Stimulated activated CD8-positive, alpha-beta memory T cell treated with anti-CD3 and anti-CD28 coated beads, Interleukin-7, amount 100 ng/mL, for 1 hour (primary cell): ENCODE measurements at places on chromosomes 4 and X.

DNA sequence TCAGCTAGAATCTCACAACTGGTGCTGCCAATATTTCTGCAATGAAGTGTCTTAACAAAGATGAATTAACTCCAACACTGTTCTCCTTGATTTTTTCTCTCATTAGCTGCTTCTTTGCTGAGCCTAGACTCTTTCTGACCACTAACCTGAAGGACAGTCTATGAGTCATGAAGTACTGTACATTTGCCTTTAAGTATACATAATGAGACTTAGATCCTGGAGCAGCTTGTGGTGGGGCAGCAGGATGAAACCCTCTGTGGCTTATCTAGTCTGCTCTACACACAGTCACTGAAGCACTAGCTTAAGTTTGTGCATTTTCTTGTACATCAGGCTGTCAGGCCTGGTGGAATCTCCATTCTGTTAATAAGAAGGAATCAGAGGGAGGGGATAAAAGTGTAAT lies 307.4 kb upstream of the SMIM31 start:
- DNase-seq = no peak

- DNase-seq = no peak
These were observed 16.1 kb upstream of the ATP8A1 start for GRCh38 chr4:42673082-42673425.

- no peak for DNase-seq
These were observed 33.1 kb downstream of the KDM6A start for GRCh38 chrX:44906041-44906440.

- no peak for DNase-seq
These were observed 82.6 kb downstream of the SORBS2 start for GRCh38 chr4:185729391-185729804.

- DNase-seq = no peak
These were observed 263.5 kb upstream of the DKK2 start for GRCh38 chr4:107299646-107300045.

- no peak for DNase-seq
These were observed 42.4 kb downstream of the CD99L2 start for GRCh38 chrX:150856101-150856500.

DNA sequence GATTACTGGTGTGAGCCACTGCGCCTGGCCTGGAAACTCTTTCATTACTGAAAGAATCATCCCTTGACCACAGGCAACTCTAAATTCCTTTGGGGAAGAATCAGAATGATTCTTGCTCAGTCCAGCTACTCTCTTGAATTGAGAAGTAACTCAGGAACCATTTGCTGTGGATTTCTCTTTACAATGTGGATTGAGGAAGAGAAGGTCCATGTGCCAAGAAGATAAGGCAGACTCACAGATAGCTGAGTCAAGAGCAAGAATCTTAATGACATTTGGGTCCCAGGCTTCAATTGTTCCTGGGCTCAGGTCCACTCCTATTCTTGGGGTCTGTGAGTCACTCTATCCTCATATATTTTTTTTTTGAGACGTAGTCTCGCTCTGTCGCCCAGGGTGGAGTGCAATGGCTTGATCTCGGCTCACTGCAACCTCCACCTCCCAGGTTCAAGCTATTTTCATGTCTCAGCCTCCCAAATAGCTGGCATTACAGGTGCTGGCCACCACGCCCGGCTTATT lies 6.2 kb upstream of the MGARP start:
- no peak for DNase-seq

- DNase-seq = no peak
These were observed 1.0 kb upstream of the SNCA start for GRCh38 chr4:89837993-89838390.

DNA sequence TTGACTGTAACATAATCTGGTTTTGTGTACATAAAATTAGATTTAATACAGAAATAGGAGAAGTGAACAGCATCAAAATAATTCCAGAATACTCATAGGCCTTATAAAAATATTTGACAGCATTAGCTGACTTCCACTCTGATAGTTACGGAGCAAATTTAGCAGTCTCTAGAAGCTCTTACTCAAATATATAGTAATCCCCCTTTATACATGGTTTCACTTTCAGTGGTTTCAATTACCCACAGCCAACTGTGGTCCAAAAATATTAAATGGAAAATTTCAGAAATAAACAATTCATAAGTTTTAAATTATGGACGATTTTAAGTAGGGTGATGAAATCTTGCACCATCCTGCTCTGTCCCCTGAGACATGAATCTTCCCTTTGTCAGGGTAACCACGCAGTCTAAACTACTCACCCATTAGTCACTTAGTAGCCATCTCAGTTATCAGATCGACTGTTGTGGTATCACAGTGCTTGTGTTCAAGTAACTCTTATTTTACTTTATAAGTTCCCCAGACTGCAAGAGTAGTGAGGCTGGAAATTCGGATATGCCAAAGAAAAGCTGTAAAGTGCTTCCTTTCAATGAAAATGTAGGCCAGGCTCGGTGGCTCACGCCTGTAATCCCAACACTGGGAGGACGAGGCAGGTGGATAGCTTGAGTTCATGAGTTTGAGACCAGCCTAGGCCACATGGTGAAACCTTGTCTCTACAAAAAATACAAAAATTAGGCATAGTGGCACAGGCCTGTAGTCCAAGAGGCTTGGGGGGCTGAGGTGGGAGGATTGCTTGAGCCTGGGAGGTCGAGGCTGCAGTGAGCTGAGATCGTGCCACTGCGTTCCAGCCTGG lies 17.2 kb upstream of the RTL9 start:
- DNase-seq = no peak

DNA sequence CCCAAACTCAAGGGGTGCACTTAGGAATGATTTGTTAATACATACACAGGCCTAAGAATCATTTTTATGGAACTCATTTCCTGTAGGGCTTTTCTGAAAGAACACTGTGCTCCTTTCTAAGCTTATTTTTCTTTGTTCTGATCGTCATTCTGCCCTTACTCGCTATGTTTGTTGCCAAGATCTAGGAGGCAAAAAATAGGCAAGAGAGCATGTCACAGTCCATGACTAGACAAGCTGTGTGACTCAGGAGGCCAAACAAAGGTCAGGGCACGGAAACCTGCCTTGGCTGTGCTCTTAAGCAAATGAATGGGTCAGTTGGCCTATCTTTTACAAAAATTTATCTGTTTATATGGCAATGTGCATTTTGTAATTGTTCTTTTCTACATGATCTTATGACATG lies 42.5 kb upstream of the C1GALT1C1 start:
- no peak for DNase-seq

- DNase-seq = no peak
These were observed 190.8 kb upstream of the NUDT6 start for GRCh38 chr4:123113155-123113554.

DNA sequence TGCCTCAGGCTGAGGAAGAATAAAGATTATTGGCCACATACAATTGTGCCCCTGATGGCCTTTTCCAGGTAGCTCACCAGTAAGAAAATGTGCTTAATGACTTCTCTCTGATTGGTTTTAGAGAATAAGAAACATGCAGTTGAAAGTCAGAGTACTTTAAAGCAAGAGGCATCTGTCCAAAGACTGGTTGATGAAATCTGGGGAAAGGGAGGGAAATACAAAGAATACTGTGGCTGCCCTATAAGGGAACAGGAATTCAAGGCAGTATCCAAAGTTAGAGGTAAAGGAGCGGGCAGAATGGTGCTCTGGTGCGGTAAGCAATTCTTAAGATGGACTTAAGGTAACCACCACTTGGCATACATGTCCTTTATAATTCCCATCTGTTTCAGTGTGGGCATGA lies 11.4 kb downstream of the PBDC1 start:
- no peak for DNase-seq

DNA sequence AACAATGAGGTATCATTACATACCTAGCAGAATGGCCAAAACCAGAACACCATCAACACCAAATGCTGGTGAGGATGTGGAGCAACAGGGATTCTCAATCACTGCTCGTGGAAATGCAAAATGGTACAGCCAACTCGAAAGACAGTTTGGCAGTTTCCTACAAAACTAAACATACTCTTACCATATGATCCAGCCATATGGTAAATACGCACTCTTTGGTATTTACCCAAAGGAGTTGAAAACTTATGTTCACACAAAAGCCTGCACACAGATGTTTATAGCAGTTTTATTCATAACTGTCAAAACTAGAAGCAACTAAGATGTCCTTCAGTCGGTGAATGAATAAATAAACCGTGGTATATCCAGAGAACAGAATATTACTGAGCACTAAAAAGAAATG lies 7.8 kb downstream of the CASP3 start:
- DNase-seq = no peak

DNA sequence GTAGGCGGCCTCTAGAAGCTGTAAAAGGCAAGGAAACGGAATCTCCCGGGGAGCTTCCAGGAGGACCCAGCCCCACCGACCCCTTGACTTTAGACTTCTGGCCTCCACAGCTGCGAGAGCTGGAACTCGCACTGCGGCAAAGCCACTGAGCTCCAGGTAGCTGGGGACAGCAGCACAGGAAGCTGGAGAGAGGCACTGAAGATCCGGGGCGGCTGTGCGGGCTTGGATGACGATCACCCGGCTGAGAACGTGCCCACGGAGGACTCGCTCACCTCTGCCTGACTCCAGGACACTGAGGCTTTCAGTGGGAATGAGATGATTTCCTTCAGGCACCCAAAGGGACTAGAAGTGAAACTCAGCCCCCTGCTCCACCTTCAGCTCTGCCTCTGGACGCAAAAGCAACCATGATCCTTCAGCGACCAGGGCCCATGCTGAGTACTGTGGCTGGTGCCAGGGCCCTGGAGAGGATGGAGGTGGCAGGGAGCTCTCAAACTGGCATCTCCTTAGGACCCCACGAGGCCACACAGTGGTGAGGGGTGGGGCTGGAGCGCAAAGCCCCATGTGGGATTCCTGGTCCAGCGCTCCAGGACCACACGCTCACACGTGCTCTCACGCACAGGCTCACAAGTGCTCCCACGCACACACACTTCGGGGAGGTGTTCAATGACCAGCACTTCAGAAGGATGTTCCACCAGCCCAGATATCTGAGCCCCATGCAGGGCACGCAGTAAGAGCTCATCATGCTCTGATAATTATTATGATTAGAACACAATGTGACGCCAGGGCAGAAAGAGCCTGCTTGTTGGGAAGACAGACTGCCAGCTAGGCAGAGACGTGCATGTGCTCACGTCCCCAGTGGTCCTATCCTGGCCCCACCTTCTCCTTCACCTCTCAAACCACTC lies 47.2 kb downstream of the ADRA2C start:
- DNase-seq = no peak

DNA sequence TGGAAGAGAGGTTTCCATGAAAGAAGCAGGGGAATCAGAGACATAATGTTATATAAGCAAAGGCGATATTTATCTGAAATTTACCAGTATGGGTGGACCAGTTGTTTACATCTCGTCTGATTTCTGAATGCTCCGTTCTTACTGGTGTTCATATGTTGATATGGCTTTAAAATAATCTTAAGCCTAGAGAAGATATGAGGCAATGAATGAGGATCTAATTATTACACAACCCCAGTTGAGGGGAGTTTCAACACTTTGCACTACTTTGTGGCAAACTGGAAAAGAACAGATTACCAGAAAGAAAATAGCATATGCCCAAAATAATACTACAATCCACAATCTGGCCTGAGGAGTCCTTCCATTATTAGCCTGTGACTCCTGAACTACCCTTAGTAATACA lies 263.3 kb upstream of the MAGEB2 start:
- DNase-seq = no peak

DNA sequence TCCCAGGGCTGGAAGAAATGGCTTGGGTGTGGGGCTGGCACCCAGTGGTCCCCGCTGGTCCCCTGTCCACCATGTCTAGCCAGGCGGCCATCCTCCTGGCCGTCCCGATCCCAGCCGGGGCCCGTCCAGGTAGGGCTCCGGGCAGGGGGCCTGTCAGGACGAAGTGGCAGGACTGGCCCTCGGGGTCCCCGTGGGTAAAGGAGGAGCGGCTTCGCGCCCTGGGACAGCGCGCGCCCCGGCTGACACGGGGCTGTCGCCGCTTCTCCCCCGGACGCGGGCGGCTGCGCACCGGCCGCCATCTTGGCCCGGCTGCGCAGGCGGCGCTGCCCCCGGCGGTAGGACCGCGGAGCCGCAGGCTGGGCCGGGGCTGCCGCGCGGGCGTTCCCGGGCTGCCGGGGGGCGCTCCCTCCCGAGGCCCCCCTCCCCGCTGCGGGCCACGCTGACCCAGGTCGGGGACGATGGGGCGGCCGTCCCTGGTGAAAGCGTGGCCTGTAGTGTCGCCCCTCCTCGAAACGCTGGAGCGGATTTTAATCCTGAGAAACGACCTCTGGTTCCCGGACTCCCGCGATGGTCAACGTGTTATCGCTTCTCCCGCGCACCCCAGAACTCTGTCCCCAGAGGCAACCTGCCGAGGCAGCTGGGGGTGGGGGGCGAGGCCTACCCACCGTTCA lies 60.4 kb upstream of the BCOR start:
- DNase-seq = no peak

GRCh38 chr4:57187246-57187645 lies 77.1 kb upstream of the IGFBP7 start:
- no peak for DNase-seq

DNA sequence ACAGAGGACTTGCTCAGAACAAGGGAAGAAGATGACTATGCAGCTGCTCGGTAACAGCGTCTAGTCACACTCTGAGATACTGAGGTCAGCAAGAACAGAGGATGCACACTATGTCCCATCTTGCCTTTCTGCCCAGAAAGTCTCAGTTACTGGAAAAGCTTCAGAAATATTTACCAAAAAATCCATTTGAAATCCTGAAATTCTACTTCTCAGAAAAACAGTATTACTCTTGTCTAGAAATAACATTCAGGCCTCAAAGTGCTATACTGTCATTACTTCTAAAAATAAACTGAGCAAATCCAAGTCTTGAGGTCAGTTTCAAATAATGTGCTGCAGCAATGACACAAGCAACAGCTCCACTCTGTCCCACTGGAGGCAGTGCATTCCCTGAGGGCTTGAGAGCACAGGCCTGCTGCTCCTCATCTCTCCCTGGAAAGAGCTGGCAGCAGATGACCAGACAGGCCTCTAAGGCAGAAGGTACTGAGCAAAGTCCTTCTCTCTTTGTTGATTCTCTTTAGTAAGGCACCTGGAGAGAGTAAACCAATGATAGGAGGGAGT lies 76.9 kb downstream of the CAMK2D start:
- no peak for DNase-seq

GRCh38 chr4:4754641-4755040 lies 104.8 kb upstream of the MSX1 start:
- DNase-seq = no peak

DNA sequence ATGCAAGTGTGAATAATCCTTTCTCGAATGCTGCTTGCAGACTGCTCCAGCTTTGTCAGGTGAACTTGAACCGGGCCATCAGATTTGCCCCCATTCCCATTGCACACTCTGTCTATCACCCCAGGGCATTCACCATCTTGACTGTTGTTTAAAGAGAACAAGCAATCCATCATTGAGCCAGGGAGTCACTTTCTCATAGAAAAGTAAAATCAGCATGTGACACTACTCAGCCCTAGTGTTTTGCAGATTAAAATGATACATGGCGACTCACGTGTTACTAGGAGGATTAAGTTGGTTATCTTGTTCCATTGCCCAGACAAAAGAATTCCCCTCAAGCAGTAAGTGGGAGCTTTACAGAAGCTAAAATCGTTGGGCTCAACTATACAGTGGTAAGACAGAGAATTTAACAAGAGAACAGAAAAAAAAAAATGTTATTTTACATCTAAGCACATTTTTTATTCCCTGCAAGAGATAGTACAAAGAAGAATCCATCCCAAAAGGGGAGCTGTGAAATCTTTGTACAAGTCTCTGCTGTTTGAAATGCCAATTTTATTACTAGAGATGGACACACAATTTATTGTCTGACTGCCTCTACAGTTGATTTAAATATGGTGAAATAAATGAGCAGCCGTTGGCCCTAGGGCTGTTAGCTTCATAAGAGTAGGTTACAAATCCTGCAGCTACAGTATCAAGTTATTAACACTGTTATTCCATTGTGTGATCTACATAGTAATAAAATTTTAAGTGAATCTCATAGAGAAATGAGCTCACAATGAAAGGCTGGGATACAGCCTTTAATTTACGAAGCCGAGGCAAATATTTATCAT lies 67.5 kb downstream of the NEUROG2 start:
- no peak for DNase-seq
